Nephron progenitor cell (in vitro differentiated cells): ENCODE measurements at places on chromosomes 7 and 10.

GRCh38 chr10:124008187-124008586 lies 85.2 kb downstream of the CHST15 start:
- no peak for DNase-seq

- DNase-seq: no peak
Observed at GRCh38 chr7:5754981-5755599, 26.4 kb downstream of the RNF216 start.

DNA sequence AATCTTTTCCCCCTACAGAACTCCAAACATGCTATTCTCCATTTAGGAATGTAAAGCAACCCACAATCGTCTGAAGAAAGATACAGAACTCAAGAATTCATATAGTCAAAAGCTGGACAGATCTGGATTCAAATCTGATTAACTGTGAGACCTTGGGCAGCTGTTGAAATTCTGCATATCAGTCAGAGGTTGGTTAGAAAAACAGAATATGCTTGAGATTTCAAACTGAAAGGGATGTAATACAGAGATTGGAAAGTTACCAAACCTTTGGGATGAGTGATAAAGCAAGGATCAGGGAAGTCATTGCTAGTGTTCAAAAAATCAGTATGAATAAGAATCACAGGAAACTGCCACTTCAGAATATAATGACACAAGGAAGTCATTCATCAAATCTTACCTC lies 406.6 kb downstream of the HTR7 start:
- no peak for DNase-seq

GRCh38 chr7:14340393-14341074 lies 351.1 kb upstream of the ETV1 start:
- DNase-seq: no peak

DNA sequence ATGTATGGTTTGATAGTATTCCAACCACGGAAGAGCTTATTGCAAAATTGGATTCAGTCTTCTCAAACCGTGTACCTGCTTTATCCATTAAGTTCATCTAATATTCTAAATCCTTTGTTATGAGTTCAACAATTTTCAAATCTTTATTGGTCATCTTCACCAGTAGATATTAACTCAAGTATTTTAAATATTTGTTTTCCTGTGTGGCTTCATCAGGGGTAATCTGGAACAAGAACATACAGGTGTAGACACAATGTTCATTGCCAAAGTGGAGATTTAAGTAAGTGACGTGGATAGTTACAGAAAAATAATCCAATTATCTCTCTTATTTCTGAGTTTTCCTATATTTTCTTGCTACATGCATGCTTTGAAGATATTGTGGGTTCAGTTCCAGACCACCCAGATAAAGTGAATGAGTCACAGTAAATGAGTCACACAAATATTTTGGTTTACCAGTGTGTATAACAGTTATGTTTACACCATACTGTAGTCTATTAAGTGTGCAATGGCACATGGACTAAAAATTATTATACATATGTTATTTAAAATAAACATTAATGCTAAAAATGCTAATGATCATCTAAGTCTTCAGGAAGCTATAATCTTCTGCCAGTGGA lies 429.0 kb upstream of the POT1 start:
- no peak for DNase-seq

GRCh38 chr7:26627891-26628341 lies 236.5 kb downstream of the SKAP2 start:
- peak; percentile 25 for DNase-seq

- no peak for DNase-seq
Observed at GRCh38 chr7:93973134-93973533, 31.0 kb downstream of the BET1 start.

DNA sequence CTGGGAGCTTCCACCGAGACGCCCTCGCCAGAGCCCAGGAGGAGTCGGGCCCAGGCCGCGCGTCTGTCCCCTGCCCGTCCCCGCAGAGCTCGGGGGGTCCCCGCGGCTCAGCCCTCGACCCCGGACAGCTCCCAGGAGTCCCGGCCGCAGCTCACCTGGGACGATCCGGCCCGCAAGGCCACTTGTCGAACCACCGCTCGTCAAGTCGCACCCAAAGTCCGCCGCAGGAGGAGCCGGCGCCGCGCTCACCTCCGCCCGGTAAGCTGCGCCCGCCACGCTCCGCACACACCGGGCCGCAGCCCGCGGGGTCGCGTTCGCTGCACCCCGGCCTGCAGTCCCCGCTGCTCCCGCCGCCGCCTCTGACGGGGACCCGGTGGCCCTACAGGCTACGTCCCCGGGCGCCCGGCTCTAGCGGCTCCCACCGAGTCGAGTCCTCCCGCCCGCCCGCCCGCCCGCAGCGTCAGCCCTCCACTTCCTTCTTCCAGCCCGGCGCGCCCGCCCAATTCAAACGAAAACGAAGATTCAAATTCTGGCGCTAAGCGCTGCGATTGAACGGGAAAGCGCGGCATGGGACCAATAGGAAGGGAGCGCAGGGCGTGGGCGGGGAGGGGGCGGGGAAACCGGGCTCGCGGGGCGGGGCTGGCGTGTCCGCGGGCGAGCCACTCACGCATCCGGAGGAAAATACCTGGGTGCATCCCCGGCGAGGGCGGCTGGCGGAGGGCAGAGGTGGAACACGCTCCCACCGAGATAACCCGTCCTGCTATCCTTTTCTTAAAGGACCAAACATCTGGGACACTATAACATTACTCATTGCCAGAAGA lies at the start of gene MKI67:
Gene MKI67, minus strand, starts transcription at position 480 of the 821 bp plus-strand sequence. CDS start 756 bp downstream, outside the sequence.
- peak; percentile 89 for DNase-seq
